Epithelial cell of prostate (primary cell): ENCODE measurements at places on chromosomes 3 and 15.

GRCh38 chr15:60004009-60004845 lies at the start of gene FOXB1:
Gene FOXB1 (plus strand): TSS chr15:60004311. CDS start chr15:60004964, 653 bp downstream.
- no peak for DNase-seq

GRCh38 chr3:98565843-98566242 lies 27.6 kb downstream of the CPOX start:
- DNase-seq, result no peak

DNA sequence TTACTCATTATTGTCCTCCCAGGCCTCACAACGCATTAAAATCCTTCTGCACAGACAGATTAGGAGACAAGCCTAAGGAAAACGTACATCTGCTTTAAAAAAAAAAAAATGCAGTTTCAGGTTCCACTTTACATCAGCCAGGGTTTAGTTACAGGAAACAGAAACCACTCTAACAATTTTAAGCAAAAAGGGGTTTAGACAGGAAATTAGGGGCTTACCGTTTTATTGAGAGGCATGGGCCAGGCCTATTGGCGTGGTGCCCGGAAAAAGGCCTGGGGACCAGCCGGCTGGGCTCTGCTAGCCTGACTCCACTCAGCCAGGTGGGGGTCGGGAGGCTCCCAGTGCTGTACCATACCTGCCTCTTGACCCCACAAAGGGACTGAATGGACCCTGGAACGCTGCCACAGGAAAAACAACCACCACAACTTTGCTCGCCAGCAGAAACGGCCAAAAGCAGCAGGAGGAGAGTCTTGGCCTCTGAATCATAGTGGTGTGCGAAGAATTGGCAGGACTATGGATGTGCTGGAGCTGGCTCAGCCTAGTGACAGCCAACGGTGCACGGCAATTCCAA lies 124.3 kb downstream of the CHSY1 start:
- peak; percentile 22 for DNase-seq

GRCh38 chr3:52091586-52092270 lies 35.4 kb upstream of the DUSP7 start:
- no peak for DNase-seq

GRCh38 chr3:126706631-126707030 lies 2.6 kb downstream of the CHCHD6 start:
- DNase-seq, result no peak

- no peak for DNase-seq
Measured at GRCh38 chr3:52983336-52983807, 62.5 kb downstream of the SFMBT1 start.

- no peak for DNase-seq
Measured at GRCh38 chr15:75455424-75455981, 4.0 kb upstream of the SIN3A start.

DNA sequence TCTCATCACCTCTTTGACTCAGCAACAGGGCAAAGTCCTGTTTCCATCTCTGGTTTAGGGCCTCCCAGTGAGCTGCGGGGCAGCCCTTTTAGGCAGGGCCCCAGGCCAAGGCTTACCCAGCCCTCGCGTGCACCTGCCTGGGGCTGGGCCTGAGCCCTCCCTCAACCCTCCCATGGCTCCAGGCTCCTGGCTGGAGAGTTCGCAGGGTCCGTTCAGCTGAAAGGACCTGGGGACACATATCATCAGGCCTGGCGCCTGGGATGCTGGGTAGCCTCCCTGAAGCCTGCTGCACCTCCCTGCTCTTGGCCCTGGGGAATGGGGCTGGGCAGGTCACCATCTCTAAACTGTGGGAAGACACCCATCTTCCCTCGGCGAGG lies 29.7 kb downstream of the HDAC11 start:
- DNase-seq, result no peak

- no peak for DNase-seq
Measured at GRCh38 chr3:140704733-140705132, 26.9 kb downstream of the TRIM42 start.

DNA sequence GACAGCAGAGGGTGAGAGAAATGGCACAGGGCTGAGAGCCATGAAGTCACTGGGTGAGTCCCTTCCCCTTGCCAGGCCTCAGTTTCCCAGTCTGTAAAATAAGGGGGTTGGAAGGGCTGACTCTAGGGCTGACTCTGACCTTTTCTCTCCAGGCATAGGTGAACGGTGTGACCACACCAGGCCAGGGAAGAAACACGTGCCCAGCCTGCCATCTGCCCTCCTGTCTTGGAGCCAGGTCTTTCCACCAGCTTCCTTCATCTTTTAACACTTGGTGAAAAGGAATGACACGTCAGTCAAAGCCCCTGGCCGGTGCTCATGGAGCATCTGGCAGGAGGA lies 74.4 kb downstream of the CPN2 start:
- DNase-seq, result no peak

DNA sequence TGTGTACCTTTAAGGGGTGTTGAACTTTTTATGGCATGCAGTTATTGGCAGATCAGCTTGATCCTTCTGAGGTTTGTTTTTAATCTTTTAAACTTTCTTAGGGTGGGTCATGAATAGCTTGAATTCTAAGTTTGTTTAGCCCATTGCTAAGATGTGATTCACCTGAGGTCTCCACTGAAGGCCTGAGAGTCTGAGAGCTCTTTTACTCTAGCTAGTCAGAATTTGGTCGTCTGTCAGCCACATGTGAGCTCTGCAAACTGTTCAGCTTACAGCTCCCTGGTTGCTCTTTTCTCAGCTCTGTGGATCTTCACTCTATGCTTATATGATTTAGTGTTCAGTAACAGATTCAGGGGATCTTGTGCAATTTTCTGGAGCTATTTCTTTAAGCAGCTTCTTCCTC lies 161.3 kb downstream of the ABHD5 start:
- DNase-seq, result no peak

DNA sequence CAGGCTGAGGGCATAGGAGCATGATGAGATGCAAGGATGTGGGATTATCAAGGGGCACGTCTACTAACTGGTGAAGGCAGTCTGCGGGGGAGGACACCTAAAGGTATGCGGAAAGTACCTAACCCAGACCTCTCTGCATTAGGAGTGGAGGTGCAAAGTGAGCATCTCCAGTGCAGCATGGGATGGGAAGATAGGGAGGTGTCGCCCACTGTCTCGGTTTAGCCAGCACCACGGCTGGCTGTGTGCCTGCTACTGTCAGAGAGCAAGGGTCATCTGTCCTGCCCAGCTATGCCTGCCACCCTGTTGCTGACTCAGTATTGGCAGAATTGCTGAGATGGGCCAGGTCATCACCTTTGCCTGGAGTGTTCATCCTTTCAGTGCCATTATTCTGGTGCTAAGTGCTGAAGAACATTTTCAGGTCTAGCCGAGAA lies 40.1 kb downstream of the OXNAD1 start:
- DNase-seq, result no peak

- DNase-seq, result no peak
Measured at GRCh38 chr15:34721802-34722438, 32.9 kb downstream of the GJD2 start.

DNA sequence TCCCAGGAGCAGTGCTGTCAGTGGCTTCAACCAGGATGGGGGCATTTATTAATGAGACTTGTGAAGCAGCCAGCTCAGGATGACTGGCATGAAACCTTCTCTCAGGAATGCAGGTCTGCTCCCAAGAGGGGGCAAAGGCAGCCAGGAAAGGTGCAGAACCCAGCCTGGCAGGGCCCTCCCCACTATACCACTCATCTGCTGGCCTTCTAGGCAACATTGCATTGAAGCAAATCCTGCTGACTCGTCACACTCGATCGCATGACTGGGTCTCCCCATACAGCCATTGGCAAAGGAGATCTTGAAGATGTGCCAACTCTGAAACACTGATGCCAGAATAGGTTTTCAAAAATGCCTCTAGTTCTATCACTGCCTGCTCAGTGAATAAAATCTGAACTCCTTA lies 65.7 kb upstream of the CMTM7 start:
- DNase-seq, result no peak

- DNase-seq, result no peak
Measured at GRCh38 chr15:43514241-43515057, 3.0 kb upstream of the MAP1A start.

DNA sequence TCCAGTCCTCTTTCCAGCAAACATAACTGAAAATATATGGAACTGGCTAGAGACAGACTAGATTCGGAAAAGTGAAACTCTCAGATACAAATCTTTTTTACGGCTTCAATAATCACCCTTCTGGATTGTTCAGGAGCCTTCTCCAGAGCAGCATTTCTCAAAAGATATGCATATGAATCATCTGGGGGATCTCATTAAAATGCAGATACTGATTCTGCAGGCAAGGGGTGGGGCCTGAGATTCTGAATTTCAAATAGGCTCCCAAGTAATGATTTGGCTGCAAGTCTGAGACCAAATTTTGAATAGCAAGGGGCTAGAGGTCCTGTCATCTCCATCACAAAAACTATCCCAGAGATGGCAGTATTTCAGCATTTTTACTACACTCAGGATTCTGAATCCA lies 165.4 kb downstream of the CTNNB1 start:
- no peak for DNase-seq

DNA sequence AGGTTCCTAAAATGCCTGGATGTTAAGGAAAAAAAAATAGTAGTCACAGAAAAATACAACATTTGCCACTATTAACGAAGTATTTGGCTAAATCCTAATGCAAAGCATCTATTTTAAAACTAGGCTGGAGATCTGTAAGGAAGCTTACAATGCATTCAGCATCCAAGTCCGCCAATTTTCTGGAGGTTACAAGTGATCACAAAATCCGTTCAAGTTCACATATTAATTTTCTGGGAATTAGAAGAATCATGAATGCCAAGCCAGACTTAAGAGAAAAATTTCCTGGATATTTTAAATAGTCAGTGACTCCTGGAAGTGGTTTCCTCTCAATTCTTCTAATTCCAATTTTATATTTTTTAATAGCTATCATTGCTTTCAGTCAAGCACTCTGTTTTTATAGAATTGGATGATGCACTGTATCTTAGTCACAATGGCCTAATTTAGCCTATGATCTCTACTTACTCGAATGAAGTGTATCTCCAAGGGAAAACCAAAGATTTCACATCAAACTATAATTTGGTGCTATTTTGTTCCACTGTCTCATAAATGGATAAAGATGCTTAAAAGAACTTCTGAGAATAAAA lies 60.4 kb downstream of the P3H2 start:
- no peak for DNase-seq

GRCh38 chr3:111851511-111851954 lies 7.5 kb upstream of the PHLDB2 start:
- no peak for DNase-seq

DNA sequence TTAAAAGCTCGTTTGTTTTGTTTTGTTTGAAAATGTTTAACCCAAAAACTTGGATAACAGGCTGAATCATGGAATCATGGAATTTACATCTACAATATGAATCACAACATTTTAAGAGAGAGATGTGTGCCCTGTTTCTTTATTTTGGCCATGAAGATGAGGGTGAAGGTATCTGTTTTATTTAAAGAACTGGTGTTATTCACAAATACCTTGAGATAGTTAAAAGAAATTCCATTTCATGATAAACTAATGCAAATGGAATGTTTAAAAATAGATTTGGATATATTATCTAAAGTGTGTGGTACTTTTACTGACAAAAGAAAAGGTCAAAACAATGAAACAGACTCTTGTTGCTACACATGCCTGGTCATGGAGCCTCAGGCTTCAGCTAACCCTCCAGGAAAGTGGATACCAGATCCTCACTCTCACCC lies 486.0 kb upstream of the CFAP20DC start:
- no peak for DNase-seq

DNA sequence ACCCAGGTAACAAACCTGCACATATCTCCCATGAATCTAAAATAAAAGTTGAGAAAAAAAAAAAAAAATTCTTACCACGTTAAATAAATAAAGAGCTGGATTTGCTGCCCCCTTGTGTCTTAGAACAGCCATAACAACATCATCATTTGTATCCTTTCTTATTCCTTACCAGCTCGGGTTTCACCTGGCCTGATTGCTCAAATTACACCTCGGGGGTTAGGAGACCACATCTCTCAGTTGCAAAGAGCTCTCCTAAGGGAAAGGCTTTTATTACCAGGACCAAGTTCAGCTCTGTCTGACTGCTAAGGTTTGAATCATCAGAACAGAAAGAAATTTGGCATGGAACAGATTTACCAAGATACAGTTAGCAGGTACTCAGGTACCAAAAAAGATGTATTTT lies 25.8 kb upstream of the RPL39L start:
- DNase-seq, result no peak

DNA sequence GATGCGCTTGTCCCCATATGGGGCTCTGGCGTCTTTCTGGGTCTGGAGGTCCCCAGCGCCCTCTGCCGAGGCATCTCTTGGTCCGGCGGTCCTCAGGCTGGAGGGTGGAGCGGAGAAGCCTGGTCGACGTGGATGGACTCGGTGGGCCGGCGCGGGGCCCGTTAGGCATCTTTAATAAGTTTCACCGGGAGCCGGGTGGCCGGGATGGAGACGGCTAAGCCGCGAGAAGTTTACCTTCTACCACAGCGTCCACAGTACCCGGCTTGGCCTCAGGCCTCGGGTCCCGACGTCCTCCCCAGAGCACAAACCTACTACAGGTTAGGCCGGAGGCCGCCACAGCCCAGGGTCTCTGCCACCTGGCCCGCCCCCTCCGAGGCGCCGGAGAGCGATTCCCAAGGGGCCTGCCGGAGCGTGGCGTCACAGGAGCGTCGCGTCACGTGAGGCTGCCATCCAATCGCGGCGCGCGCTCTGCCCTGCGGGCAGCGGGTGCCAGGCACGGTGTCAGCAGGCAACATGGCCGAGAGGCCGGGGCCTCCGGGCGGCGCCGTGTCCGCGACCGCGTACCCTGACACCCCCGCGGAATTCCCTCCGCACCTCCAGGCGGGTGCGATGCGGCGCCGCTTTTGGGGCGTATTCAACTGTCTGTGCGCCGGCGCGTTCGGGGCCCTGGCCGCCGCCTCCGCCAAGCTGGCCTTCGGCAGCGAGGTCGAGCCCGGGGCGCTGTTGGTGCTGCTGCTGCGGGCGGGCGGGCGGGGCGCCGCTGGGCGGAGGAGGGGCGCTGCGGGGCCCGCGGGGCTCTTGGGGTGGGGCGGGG lies at the start of gene TMEM42:
TMEM42 (plus strand) TSS at position 501 of the 814 bp plus-strand sequence; CDS start at position 514, 13 bp downstream.
- DNase-seq, result peak; percentile 24

DNA sequence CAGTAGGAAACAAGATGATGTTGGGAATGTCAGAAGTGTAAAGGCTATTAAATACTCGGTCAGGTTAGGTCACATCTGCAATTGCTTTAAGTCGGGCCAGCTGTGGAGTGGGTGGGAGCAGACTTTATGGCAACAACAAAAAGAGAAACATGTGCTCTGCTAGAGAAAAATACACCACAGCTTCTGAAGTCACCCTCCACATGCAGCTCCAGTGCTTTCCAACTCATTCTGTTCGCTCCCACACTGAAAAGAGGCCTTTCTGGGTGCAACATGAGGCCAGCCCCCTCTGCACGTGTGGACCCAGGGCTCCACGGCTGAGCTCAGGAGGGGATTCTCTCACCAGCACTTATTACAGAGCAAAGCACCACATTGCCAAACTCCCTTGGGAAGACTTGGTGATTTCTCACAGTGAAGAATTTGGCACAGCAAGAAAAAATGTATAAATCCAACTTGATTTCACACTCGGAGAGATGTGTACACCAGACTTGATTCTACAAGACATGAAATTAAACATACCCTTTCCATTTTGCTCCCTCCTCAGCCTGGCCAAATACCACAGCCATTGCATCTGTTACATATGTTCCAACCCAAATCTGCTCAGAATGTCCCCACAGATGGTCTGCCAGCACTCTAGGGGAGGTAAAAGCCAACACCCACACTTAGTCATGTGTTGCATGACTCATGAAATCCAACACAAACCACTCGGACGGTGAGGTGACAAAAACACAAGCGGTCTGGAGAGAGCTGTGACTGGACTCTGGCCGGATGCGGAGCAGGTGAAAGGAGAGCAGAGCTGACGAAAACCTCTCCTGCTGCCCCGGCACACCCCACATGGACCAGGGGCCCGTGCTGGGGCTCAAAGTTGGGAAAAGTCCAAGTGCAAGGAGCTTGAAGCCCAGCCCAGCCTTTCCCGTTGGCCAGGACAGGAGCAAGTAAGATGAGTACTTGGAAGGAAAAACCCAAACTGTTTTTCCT lies 74.6 kb downstream of the ITGB5 start:
- DNase-seq, result no peak
